ENCODE measurements at places on chromosomes 6 and 20. TPM values are rescaled to one million over a fixed set of nuclear protein-coding genes. Genes with fewer than 3 reads are reported as not detected.

DNA sequence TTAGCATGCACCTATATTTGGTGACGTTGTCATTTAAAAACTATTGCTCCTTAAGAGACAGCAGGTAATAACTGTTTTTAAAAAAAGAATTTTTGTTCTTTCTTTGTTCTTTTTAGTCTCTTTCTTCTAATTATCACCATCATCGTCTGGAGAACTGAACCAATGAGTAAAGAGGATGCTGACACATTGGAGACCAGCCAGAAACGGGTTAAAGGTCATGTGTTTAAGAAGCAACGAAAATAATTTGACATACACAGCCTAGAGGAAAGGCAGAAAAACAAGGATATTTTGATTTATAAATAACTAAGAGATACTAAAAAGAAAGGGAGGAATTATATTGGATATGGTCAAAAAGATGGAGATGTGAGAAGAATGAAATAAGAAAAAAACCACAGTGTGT lies 19.2 kb upstream of the FYN start:
- no peak for DNase-seq
- no peak overlapping the region for H3K4me3 ChIP-seq
- H3K4me1 ChIP-seq, result peaks cover 2% of the 10 kb centered on the region
- H3K27ac ChIP-seq, result no peak overlapping the region

DNA sequence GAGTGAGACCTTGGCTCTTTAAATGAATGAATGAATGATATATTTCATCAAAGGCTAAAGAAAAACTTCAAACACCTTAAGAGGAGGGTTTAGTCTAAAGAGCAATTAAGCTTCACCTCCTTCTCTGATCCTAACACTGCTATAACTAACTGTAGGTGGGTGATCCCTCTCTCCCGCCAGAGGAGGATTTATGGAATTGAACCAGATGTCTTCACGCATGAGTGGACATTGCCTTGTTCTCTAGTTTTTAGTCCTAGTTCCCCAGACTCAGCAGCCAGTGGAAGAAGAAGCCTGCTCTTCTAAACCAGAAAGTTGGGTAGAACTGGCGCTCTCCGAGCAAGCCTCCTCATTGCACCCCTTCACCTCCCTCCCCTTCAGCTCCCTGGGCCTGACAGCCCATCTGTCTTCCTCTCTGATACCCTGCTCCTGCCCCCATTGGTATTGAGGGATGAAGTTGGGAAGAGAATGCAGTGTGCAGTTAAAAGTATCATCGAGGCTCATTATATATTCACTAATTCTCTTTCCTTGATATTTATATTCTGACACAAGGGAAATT lies 142.7 kb downstream of the ARID1B start:
- H3K4me3 ChIP-seq, result no peak overlapping the region
- H3K27me3 ChIP-seq, result no peaks in the 10 kb centered on the region
- peaks cover 5% of the 10 kb centered on the region for H3K36me3 ChIP-seq
- H3K4me1 ChIP-seq, result peaks cover 11% of the 10 kb centered on the region
- DNase-seq, result no peak
- H3K27ac ChIP-seq, result no peak overlapping the region

- H3K36me3 ChIP-seq, result no peaks in the 10 kb centered on the region
- DNase-seq, result no peak
- H3K27me3 ChIP-seq, result no peaks in the 10 kb centered on the region
- H3K4me3 ChIP-seq, result no peak overlapping the region
Observed at GRCh38 chr6:134363323-134364039, 45.6 kb upstream of the SGK1 start.

DNA sequence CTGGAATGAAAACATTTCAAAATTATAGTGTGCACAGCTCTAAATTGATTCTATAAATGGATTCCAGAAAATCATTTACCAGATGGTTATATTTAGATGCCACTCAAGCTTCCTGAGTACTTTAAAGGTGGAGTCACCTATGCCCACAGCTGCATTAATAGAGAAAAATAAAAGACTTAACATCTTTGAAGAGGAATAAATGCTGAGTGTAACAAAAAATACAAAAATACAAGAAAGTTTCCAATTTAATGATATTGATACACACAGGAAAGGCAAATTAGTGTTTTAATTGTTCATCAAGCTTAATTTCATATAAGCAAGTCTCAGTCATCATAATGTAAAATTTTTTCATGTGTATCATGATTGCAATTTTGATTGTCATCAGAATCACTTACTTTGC lies 89.5 kb upstream of the MANEA start:
- no peak overlapping the region for H3K4me3 ChIP-seq
- H3K4me1 ChIP-seq, result no peaks in the 10 kb centered on the region
- no peak for DNase-seq
- no peaks in the 10 kb centered on the region for H3K36me3 ChIP-seq
- no peaks in the 10 kb centered on the region for H3K27me3 ChIP-seq

- no peaks in the 10 kb centered on the region for H3K36me3 ChIP-seq
- no peaks in the 10 kb centered on the region for H3K4me1 ChIP-seq
- no peak overlapping the region for H3K27ac ChIP-seq
- H3K27me3 ChIP-seq, result peaks cover 9% of the 10 kb centered on the region
- no peak overlapping the region for H3K4me3 ChIP-seq
Observed at GRCh38 chr6:167211881-167212712, 54.3 kb upstream of the GPR31 start.

DNA sequence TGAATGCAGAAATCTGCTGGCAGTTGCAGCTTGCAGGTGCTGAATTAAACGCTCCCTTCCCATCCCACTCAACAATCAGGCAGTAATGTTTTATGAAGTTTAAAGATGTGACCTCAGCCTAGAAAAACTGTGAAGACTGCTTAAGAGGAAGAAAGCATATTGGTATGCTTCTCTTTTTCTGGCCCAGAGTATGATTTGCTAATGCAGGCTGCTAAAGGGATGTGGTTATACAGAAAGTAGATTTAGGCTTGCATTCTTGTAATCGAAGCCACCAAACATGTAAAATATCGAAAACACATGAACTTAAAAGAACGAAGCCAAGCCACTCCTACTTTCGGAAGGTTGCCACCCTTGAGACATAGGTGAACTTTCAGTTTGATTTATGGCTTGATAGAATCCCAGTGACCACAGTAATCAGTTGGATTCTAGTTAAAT lies 40.7 kb downstream of the MAP3K5 start:
- no peaks in the 10 kb centered on the region for H3K27me3 ChIP-seq
- H3K4me1 ChIP-seq, result peaks cover 8% of the 10 kb centered on the region
- H3K4me3 ChIP-seq, result no peak overlapping the region
- peak overlapping the region; percentile 48 for H3K27ac ChIP-seq

- peaks cover 72% of the 10 kb centered on the region for H3K36me3 ChIP-seq
- H3K4me1 ChIP-seq, result no peaks in the 10 kb centered on the region
- H3K4me3 ChIP-seq, result no peak overlapping the region
- no peak overlapping the region for H3K27ac ChIP-seq
Observed at GRCh38 chr6:167027772-167028171, 28.6 kb downstream of the CEP43 start.

GRCh38 chr6:149076355-149076734 lies 241.2 kb upstream of the TAB2 start:
- H3K36me3 ChIP-seq, result peaks cover 7% of the 10 kb centered on the region
- no peak for DNase-seq
- no peaks in the 10 kb centered on the region for H3K27me3 ChIP-seq
- H3K4me1 ChIP-seq, result peaks cover 15% of the 10 kb centered on the region
- H3K4me3 ChIP-seq, result no peak overlapping the region

DNA sequence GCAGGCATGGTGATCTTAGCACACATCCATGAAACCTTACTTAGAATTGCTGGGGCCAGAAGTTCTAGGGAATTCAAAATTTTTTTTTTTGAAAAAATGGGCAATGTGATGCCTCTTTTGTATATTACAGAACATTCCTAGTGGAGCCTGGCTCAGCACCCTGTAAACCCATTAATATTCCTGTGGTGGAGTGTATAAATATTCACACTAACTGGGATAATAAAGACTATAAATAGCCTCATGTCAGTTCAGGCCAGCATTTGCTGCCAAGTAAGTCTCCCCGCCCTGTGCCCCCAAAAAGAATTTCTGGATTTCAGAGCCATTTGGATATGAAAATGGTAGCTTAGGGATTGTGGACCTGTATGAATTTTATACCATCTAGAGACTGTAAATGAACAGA lies 14.8 kb downstream of the BANF2 start:
- no peaks in the 10 kb centered on the region for H3K27me3 ChIP-seq
- H3K36me3 ChIP-seq, result no peaks in the 10 kb centered on the region
- DNase-seq, result no peak
- H3K4me3 ChIP-seq, result no peak overlapping the region

- DNase-seq, result peak; percentile 93
- peak overlapping the region; percentile 50 for H3K27ac ChIP-seq
- H3K27me3 ChIP-seq, result no peaks in the 10 kb centered on the region
Observed at GRCh38 chr6:42276034-42276890, 58.6 kb upstream of the MRPS10 start.

Gene NMBR
- 0.09 TPM for total RNA-seq

Gene PPIL1
- total RNA-seq, result 24.8 TPM

Gene SOBP
- total RNA-seq, result 13.6 TPM

Data from muscle of leg (tissue), 16 donors.